ENCODE measurements at places on chromosomes 12 and 14.
A peak's percentile ranks its signal among the peaks of the same experiment; 100 is the strongest.

GRCh38 chr14:100041271-100041670 is 24.0 kb upstream of the EVL start:
- DNase-seq, result no peak

GRCh38 chr14:68794130-68794850 is 1.4 kb upstream of the ZFP36L1 start:
- peak; percentile 22 for DNase-seq

DNA sequence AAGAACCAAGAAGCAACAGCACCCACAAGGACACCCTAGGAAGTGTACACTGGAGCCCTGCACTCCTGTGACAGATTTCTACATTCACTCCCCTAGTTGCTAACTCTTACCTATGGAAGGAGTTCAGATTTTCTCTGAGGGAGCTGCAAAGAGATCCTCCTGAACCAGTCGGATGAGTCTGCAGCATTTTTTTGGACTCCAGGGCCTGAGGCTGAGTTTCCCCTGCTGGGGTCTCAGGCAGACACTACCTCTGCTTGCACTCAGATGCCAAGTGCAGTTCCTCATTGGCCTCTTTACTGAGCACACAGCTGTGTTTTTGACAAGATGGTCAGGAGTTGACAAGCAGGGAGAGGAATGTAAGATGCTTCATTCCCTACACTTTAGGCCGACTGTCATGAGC is 153.2 kb upstream of the RBM19 start:
- no peak for DNase-seq

- no peak for DNase-seq
These were observed 584 bp downstream of the ACVR1B start for GRCh38 chr12:51951843-51952722.

- no peak for DNase-seq
These were observed 172.9 kb upstream of the LRIG3 start for GRCh38 chr12:59093073-59093772.

DNA sequence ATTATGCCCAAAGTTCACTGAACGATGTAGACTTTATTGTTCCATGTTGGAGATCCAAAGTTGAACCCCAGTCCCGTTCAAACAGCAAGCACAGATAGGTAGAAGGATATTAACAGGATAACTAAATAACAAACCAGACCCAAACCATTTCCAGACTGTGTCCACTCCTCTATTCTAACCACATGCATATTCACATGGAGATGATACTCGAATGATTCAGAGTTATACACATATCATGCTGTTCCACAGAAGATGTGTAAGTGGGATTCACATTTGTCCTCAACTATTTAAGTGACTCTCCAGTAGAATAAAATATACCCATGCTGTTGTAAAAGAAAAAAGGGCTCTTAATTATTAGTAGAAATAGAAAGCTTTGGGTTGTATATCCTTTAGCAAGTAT is 185.9 kb downstream of the ITPR2 start:
- DNase-seq, result no peak

DNA sequence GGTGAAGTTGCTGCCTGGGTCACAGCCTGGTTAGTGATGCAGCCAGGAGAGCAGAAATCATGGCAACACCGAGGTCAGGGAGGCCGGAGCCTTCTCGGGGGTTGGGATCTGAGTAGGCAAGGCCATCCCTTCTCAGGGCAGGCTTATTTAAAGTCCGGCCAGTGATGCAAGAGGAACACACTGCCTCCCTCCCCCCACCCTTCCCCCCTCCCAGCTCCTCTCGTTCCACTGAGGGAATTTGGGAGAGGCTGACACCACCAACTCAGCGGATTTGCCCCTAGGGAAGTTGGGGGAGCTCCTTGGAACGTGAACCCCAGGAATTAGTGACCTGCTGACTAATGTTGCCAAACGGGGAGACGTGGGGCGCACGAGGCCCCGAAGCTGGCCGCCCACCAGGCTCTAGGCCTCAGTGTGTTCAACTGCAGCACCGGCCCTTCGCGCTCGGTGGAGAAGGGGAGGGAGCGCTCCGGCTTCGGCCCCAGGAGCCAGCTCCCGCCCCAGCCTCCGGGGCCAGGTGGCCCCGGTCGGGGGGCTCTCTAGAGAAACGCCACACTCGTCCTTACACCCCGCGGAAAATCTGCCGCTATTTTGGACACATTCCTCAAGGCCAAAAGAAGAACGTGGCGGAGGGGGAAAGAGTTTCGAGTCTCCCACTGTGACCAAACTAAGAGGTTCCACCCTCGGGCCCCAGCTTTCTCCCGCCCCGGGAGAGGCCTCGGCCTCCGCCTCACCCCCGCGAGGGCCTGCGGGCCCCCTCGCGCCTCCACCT is 1.6 kb downstream of the CTDSP2 start:
- peak; percentile 58 for DNase-seq

- no peak for DNase-seq
These were observed 418 bp downstream of the AMN1 start for GRCh38 chr12:31728289-31728916.

DNA sequence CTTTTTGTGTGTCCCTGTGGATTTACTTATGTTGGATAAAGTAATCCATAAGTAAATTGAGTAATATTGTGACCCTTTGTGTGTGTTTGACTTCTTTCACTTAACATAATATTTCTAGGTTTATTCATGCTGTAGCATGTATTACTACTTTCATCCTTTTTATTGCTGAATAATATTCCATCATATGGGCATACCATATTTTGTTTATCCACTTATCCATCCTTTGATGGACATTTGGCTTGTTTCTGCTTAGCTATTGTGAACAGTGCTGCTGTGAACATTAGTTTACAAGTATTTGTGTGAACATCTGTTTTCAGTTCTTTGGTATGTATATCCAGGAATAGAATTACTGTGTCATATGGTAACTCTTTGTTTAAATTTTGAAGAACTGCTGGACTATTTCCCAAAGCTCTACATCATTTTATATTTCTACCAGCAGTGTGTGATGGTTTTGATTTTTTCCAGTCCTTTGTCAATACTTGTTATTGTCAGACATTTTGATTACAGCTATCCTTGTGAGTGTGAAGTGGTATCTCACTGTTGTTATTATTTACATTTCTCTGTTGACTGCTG is 25.2 kb downstream of the G2E3 start:
- no peak for DNase-seq

- DNase-seq, result no peak
These were observed 163.6 kb upstream of the PARP11 start for GRCh38 chr12:4036671-4037271.

DNA sequence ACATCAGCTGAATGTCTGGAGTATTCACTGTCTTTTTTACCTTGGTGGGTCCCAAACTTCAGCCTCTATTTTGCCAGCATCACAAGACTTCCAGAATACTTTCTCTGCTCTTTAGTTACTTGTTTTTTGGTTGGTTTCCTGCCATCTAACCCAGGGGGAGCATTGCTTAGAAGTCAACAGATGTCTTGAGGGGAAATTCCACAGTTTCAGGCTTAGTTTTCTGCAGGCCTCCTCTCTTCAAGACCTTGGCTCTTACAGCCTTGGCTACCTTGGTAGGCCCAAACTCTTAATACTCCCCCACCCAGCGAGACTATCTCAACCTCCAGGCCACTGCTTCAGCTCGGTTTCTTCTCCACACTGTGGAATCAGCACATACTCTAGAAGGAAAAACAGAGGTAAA is 41.7 kb downstream of the NEDD1 start:
- no peak for DNase-seq

- no peak for DNase-seq
These were observed 82.1 kb downstream of the PLXNC1 start for GRCh38 chr12:94230357-94230905.

GRCh38 chr14:75289840-75290388 is 11.3 kb downstream of the FOS start:
- DNase-seq, result no peak

DNA sequence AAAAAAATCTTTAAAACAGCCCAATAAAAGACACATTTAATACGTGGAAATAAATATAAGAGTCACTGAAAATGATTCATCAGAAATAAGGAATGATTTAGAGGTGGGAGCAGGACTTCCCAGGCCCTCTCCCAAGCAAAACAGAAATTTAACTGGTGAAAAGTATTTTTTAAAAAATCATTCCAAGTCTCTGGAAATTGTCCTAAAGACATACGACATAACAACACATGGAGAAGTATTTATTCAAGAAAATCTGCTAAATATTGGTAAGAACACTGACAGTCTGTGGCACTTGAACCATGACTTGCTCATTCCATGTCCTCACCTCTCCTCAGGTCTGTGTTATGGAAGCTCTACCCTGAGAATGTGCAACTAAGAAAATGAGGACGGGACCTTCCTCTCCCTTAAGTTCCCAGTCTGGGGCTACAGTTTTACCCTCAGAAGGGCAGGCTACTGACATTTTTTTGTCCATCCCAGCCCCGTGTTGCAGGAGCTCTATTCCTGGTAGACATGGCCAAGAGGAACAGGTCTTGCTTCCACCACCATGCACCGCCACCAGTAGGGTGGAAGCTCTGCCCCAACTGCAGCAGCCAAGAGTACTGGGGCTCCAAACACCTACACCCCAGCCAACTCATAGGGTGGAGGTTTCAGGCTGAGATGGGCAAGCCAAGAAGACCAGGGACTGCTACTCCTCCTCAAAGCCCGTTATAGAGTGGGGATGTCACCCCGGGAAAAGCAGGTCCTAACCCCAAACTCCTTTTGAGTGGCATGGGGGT is 193.0 kb downstream of the CRADD start:
- DNase-seq, result no peak

DNA sequence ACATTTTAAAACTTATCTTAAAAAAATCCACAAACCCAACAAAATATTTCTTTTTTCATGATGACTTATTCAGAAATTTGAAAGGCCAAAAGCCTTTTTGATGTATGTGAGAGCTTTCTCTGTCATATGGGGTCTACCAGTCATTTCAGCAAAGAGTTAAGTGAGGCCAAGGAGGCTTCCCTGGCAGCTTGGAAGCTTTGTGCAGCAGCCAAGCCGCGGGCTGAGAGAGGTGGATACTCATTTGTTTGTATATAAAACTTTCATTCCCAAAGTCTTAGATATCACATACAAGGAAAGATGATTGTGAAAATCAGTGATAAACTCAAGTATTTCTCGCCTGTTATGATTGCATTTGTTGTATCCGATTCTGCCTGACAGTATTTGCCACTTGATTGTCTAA is 48.5 kb upstream of the RNU6-8 start:
- DNase-seq, result no peak

- no peak for DNase-seq
These were observed 835.9 kb downstream of the DIO2 start for GRCh38 chr14:79375356-79375755.

GRCh38 chr12:68018315-68018714 is 29.1 kb downstream of the IFNG-AS1 start:
- no peak for DNase-seq

- no peak for DNase-seq
These were observed 41.8 kb downstream of the SMOC1 start for GRCh38 chr14:69921052-69921451.

GRCh38 chr12:10615532-10615931 is 2.1 kb upstream of the MAGOHB start:
- DNase-seq, result no peak

DNA sequence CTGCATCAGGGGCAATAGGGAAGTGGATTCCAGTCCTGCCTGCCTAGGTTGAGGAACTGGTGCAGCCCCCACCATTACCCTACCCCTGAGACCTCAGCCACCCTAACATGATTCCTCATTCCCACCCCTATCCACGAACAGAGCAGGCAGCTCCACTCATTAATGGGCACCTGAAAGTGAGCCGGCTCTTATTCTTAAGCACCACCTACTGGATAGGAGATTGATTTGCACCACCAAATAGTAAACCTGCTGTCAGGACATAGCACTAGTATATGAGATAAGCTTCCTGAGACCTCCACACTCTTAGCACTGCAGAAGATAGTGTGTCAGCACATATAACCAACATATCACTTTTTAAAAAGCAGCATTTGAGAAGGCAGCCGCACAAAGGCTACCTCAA is 573.2 kb downstream of the SOX5 start:
- no peak for DNase-seq

- DNase-seq, result no peak
These were observed 2.1 kb downstream of the ITPK1 start for GRCh38 chr14:93113678-93114067.

- DNase-seq, result no peak
These were observed 99.8 kb upstream of the DIO2 start for GRCh38 chr14:80310938-80311750.

- no peak for DNase-seq
These were observed 44.5 kb downstream of the CCNK start for GRCh38 chr14:99525699-99526080.

GRCh38 chr12:14876833-14877232 is 8.8 kb downstream of the MGP start:
- DNase-seq, result no peak

DNA sequence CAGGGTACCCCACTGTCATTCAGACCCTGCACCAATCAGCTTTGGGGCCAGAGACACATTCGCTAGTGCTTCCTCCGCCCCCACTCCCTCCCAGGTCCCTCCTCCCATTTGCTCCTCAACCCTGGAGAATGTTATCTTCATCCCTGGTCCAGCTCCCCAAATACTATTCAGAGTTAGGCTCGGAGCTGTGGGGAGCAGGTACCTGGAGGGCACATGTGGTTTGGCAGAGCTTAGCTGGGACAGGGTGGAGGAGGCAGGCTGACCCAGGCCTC is 19.5 kb downstream of the VSX2 start:
- no peak for DNase-seq

GRCh38 chr12:121330692-121331091 is 21.5 kb downstream of the ANAPC5 start:
- no peak for DNase-seq

DNA sequence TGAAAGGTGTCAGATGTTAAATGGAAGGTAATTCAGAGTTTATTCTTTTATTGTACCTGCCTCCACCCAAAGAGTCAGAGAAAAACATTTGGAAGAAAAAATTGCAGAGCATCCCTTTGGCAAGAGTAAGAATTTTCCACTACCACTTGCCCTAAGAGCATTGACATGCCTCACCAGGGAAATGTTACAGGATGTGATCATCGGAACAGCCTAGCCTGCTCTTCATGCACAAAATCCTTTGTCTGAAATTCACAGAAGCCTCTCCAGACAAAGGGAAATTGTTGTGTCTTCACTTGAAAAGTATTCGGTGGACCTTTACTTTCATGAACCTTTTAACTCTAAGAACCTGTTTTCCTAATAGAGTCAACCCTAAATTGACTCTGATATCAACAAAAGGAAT is 36.9 kb downstream of the ATP2A2 start:
- no peak for DNase-seq

- no peak for DNase-seq
These were observed 239.7 kb downstream of the TMEM121 start for GRCh38 chr14:105765893-105766614.

- no peak for DNase-seq
These were observed 243.8 kb downstream of the ADGRD1 start for GRCh38 chr12:131197490-131197889.

DNA sequence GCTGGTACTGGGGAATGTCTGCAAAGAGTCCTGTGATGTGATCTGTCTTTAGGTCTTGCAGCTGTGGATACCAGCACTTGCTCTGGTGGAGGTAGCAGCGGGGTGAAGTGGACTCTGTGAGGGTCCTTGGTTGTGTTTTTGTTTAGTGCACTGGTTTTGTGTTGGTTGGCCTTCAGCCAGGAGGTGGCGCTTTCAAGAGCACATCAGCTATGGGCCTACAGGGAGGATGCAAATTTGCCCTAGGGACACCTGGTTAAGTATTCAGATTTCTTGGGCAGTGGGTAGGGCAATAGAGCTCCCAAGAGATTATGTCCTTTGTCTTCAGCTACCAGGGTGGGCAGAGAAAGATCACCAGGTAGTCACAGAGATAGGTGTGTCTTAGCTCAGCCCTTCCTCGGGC is 63.8 kb downstream of the PTGER2 start:
- DNase-seq, result no peak

GRCh38 chr14:74609721-74610120 is 2.3 kb downstream of the LTBP2 start:
- no peak for DNase-seq
